Activated CD8-positive, alpha-beta memory T cell treated with anti-CD3 and anti-CD28 coated beads, Interleukin-2, amount 10 ng/mL, durations not matched to agents 7 days and 5 days (primary cell): ENCODE measurements at places on chromosomes 5 and 9. TPM values are rescaled to one million over a fixed set of nuclear protein-coding genes. Genes with fewer than 3 reads are reported as not detected.

The IQGAP2 gene
- 70.2 TPM for total RNA-seq

The NEURL1B gene
- total RNA-seq: 1.7 TPM

The TMC1 gene
- total RNA-seq: not detected

The DMRT1 gene
- total RNA-seq: 0.21 TPM

The CD180 gene
- total RNA-seq: 0.07 TPM

The C7 gene
- total RNA-seq: not detected

The ZNF354C gene
- total RNA-seq: 5.0 TPM

The ZFP2 gene
- total RNA-seq: 0.19 TPM

The PCDHGB1 gene
- total RNA-seq: not detected

The KIF4B gene
- not detected for total RNA-seq

The NNT gene
- 115 TPM for total RNA-seq

The AFAP1L1 gene
- total RNA-seq: not detected

The SH3PXD2B gene
- 0.12 TPM for total RNA-seq

The FBXW5 gene
- 106 TPM for total RNA-seq

The FGD3 gene
- total RNA-seq: 91.2 TPM
